Erythroblast (primary cell): ENCODE measurements at places on chromosomes 12 and 14.

DNA sequence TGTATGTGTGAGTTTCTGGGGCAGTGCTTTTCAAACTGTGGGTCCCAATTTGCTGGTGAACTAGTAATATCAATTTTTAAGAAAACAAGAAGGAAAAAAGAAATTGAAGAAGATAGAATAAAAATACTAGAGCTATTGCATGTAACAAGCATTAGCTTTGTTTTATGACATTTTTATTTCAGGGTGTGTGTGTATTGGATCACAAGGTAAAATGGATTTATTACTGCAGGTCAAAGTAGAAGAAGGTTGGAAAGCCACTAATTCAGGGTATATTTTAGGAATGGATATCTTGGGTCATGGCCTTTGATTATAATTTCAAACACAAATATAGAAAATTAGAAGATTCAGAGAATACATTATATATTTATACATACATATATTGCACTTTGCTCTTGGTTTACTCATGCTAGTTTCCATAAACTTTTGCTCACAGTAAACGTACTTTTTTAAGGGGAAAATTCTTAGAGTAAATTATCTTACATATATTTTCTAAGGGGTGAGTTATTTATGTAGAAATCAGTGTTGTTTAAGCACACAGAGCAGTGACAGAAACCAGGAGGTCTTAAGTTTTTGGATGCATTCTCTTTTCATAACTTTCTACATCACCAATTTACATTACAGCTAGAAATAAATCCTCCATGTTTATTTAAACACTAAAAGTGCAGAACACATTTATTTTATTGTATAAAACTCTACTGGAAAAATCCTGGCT lies 34.5 kb upstream of the PPM1A start:
- DNase-seq: no peak

- DNase-seq: no peak
These were observed 643.1 kb downstream of the GALC start for GRCh38 chr14:87349921-87350320.

GRCh38 chr14:77986773-77987172 lies 183.4 kb upstream of the NRXN3 start:
- no peak for DNase-seq

- no peak for DNase-seq
These were observed 2.9 kb upstream of the CLMN start for GRCh38 chr14:95322651-95323050.

- no peak for DNase-seq
These were observed 40.1 kb downstream of the CCDC60 start for GRCh38 chr12:119374635-119375034.

GRCh38 chr12:92334552-92334951 lies 188.9 kb upstream of the BTG1 start:
- no peak for DNase-seq

- DNase-seq: no peak
These were observed 449.1 kb upstream of the SOX5 start for GRCh38 chr12:24398605-24399004.

- no peak for DNase-seq
These were observed 1.6 kb downstream of the SERPINA5 start for GRCh38 chr14:94582851-94583250.

DNA sequence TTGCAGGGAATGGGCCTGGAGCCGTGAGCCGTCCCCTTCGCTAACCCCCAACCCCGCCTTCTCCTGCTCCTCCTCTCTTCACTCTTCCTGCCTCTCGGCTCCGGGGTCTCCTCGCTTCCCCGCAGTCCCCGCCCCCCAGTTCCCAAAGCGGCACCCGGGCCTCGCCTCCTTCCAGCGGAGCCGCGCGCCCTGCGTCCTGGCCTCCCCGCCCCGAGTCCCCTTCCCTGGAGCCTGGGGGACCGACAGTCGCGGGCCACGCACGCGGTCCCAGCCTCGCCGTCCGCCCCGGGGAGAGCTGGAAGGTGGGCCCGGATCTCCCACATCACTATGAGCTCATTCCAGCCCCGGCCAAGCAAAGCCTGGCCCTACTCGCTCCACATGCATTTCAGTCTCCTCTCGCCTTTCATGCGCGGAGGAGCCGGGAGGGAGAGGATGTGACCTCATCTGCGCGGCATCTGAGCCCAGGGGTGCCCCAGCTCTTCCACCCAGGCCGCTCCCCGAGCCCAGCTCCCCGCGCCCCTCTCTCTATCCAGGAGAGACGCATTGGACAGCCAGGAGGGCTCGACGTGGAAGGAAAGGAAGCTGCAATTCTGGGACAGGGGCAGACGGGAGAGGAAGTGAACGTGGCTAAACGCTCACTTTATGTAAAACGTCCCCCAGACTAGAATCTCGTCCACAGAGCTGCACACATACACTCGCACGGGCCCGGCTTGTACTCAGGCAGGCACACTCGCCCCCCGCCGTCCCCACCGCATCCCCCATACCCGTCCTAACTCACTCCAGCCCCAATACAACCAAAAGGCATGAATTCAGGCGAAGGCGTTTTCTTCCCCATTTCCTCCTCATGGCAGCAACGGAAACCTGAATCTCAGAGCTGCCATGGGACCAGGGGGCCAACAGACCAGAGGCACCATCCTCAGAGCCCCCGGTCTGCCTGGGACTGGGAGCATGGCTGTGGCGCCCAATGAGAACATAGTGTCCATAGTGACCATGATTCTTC lies 108.7 kb upstream of the CCND2 start:
- DNase-seq: peak; percentile 13

GRCh38 chr12:118377884-118378470 lies 1.6 kb downstream of the SUDS3 start:
- DNase-seq: peak; percentile 70

- DNase-seq: no peak
These were observed 360.8 kb downstream of the AEBP2 start for GRCh38 chr12:19799895-19800602.

DNA sequence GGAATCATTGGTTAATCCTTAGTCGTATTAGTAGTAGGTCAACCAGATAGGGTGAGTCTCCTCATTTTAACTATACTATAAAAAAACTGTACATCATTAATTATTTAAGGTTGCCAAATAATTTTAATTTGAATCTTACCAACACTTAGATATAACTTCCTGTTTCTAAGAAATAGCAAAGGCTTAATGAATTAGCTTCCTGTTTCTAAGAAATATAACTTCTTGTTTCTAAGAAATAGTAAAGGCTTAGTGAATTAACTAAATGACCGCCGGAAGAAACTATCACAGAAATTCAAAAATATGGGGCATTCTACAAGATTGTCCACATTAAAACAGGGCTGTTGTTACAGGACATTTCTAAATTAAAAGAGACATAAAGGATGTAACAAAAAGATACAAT lies 392.9 kb upstream of the FOXG1 start:
- no peak for DNase-seq

DNA sequence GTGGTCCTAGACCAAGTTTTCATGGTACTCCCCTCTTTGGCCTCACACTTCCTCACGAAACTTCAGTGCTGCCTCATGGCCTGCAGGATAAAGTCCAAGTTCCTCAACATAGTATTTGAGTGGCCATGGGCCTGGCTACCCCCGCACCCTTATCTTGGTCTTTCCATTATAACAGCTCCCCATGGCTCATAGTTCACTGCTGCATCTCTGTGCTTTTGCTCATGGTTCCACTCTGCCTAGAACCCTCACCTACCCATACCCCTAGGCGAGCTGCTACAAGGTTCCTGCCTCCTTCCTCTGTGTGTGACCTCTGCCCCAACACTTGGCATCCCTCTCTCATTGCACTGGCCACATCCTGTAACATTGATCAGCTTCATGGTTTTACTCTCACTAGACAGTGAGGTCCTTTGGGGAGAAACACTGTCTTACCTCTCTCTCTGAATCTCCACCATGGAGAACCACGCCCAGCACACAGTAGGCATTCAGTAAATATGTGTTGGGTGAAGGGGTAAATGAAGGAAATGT lies 158.9 kb downstream of the GPR65 start:
- DNase-seq: no peak

DNA sequence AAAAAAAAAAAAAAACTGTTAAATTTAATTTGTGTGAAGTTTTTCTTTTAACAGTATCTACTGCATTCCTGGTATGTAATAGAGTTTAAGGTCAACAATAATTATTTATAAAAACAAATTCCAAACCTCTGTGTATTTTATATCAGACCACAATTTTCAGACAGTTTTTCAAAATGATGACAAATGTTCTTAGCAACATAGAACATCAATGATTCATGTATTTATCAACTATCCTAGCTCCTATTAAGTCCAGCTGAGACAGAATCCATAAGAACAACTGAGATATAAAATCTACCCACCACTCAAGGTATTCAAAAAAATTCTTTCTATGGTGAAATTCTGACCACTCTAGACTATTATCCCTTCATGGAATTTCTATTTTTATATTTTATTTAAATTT lies 144.5 kb downstream of the EPS8 start:
- DNase-seq: no peak

DNA sequence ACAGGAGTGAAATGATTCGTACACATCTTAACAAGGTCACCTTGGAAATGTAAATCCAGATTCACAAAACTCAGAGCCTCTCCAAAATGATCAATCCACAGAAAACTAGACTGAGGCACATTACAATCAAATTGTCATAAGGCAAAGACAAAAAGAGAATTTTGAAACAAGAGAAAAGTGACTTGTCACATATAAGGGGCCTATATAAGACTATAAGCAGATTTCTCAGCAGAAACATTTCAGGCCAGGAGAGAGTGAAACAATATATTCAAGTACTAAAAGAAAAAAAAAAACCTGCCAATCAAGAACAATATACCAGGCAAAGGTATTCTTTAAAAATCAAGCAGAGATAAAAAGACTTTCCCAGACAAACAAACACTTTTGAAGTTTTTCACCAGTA lies 429.1 kb downstream of the BCAT1 start:
- no peak for DNase-seq

DNA sequence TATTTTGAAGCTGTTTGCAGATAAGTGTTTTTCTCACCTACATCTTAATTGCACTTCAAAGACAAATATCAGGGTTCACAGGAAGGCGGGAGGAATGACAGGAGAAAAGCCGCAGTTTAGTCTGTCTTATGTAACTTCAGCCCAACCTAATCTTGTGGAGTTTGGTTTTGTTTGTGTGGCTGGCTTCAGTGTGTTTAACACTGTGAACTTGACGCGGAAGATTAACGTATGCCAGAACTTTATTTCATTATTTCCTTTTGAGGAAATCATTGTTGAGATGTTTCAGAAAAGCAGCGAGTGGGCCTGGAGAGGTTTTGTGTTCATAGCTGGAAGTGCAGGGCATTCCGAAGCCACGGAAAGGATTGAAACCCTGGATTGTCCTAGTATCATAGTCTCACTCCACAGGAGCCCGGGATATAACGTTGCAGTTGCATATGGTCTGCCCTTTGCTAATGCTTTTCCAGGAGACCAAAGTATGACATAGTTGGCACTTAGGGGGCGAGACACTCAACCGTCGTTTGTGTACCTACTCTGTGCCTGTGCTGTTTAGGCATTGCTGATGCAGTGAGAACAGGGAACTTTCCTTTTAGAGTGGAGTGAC lies 2.0 kb downstream of the PELI2 start:
- peak; percentile 39 for DNase-seq

DNA sequence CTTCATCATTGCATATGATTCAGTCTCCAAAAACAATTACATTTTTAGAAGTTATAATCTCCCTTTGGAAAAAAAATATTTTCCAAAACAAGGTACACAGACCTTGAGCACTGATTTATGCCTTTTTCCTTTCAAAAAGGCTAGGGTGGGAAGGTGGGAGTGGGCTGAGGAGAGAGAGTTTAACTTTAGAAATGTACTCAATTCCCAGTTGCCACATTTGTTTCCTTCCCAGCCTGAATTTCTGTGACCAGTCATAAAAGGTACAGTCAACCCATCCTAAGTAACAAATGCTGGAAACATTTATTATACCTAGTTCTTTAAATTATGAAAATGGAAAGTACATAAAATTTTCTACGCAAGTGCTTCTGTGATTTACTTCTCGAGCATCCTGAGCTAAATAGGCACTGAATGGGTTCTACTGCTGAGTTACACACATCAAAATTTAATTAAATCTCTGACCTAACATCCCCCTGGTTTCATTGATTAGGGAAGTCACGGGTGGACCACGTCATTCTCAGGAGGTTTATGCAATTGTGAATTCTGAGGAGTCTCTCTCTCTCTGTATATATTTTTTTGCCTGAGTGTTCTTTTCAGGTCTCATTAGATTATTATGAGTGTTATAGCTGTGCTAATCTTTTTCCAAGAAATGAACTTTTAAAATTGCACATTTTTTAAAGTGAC lies 371.8 kb downstream of the BTG1 start:
- no peak for DNase-seq

DNA sequence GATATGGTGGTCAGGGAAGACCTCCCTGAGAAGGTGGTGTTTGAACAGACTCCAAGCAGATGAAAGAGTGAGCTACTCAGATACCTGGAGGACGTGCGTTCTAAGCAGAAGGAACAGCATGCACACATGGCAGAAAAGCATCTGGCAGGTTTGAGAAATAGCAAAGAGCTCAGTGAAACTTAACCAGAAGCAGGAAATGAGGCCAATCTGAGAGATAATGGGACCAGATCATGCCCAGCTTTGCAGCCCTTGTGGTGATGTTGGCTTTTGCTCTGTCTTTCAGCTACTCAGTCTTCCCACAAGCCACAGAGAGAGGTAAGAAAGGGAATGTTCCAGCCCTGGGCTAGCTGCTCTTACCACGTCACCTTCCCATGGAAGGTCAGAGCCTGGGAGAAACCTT lies 176.3 kb upstream of the GSC start:
- DNase-seq: no peak

DNA sequence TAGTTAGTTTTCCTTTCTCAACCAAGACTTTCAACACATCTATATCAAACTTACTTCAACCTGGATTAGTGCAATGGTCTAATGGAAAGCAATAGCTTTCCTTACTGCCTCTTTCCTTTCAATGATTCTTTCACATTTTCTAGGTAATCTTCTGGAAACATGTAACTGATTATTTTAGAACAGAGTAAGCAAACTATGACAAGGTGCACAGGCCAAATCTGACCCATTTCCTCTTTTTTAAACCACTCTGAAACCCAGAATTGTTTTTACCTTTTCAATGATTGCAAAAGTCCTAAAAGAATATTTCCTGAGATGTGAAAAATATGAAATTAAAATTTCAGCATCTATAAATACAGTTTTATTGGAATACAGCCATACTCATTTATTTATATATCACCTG lies 81.6 kb upstream of the TMTC2 start:
- no peak for DNase-seq

DNA sequence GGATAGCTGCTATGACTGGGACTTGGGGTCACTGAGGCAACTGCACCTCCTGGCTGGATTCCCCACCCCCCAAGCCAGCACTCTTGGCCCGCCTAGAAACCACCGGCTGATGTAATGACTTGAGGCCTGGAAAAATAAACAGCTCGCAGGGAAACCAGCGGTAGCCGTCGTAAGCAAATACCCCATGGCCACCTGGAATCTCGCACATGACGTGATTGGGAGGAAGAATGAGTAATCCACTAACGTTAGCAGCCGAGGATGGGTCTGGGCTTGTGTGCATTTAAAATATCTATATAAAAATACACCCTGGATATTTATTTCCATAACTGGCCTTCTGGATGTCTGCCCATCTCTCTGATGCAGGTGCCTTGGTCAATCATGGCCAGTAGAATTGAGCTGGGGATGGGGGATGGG lies 120.1 kb downstream of the SMOC1 start:
- DNase-seq: no peak

GRCh38 chr12:121955258-121956237 lies 37.2 kb downstream of the CFAP251 start:
- peak; percentile 34 for DNase-seq
